CD8-positive, alpha-beta T cell (primary cell): ENCODE measurements at places on chromosomes 6 and 20.

DNA sequence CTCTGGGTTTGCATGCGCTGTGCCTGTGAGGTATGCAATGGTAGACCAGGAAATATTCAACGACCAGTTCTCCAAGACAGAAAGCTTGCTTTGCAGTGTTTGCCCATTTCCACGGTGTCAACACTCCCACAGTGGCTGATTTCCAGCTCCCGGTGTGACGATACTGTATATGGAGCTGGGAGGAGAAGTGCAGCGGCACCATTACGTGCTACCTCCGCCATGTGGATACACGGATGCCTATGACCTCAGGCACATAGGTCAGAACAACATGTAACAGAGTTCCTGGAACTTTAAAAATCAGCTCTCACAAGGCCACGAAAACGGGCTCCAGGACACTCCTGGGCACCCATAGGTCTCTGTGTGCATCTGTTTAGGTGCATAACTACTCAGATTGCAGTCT is 51.1 kb downstream of the NFATC2 start:
- DNase-seq: no peak

- peak; percentile 60 for DNase-seq
Measured at GRCh38 chr20:2172305-2173175, 70.9 kb downstream of the STK35 start.

GRCh38 chr20:46401478-46401860 is 4.9 kb downstream of the ELMO2 start:
- no peak for DNase-seq

DNA sequence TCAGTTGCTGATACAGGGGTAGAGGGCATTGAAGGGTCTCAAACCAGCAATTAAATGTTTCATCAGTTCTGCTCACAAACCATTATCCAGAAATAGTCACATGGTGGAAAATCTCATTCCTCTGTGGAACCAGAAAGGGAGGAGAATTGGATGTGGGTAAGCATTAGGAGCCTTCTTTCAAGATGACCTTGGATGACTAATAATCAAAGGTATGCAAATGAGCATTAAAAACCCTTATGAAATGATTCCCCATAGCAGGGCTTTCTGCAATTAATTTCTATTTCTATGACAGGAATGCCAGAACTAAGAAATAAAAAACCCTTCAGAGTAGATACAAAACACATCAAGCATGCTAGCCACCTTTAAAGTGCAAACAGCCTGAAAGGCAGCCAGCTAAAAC is 37.4 kb upstream of the HCRTR2 start:
- DNase-seq: no peak

DNA sequence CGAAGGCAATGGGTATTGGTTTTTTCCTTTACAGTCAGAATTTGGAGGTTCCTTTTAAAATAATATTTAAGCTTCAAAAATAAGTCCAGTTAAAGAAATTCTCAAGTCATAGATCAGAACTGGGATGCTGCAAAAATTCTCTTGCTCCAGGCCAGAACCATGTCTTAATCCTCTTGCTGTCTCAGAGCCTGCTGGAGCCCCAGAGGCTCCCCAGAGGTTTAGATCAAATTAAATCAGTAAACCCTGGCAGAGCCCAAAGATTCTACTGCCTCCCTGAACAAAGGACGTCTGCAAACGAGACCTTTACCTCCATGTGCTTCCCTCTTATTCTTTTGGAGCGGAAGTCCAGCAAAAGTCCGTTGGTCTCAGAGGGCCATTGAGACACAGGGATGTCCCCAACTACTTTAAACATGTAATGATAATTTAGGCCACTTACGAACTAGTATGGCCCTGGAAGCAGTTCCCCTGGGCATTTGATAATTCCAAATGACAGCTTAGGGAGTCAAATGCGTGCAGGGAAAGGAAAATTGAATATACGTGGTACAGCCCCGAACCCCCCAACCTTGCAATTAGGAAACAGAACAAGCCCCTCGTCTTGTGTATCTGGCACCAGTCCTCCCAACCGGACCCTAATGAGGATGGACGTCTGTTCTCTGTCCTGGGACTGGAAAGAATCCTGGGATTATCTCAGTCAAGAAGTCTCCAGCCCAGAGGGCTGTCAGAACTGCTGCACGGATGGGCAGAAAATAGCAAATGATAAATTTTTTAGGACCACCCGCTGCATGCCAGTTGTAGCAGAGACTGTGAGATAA is 31.5 kb downstream of the SULF2 start:
- no peak for DNase-seq

GRCh38 chr6:98454809-98455322 is 379.5 kb upstream of the POU3F2 start:
- no peak for DNase-seq

DNA sequence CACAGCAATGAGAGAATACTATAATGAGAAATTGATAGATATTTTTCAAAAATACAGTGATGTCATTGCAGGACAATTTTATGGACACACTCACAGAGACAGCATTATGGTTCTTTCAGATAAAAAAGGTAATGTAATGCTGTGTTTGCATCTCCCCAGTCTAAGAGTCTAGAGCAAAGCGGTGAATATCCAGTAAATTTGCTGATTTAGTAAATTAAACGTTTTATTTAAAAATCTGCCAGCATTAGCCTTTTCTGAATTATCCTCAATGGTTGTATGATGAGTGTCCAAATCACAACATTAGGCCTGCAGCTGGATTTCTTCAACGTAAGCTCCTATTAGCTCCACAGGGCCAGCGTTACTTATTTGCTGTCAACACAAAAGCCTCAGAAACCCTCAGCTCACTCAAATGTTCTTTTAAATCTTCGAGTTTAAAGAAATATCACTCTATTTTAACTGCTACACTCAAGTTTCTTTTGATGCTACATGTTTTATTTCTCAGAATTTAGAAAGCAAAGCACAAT is 16.0 kb downstream of the SMPDL3A start:
- DNase-seq: no peak

- DNase-seq: peak; percentile 42
Measured at GRCh38 chr6:144360401-144360800, 75.3 kb downstream of the UTRN start.

- peak; percentile 25 for DNase-seq
Measured at GRCh38 chr6:107061125-107062020, 33.4 kb downstream of the MTRES1 start.

DNA sequence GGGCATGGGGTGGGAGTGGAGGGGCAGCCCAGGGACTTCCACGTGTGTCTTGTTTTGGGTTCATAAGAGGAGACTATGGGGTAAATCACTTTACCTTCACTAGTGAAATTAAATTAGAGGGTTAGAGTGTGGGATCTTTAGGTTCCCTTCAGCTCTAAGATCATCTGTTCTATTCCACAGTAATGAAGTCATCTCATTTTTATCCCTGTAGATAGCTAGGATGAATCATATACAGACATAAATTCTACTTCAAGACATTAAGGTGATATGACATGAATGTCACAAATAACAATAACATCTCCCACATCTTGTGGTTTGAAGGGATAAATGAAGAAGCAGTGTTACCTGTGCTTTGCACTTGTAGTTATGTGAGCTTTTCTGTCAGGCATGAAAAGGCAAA is 83.8 kb downstream of the ELOVL4 start:
- no peak for DNase-seq

DNA sequence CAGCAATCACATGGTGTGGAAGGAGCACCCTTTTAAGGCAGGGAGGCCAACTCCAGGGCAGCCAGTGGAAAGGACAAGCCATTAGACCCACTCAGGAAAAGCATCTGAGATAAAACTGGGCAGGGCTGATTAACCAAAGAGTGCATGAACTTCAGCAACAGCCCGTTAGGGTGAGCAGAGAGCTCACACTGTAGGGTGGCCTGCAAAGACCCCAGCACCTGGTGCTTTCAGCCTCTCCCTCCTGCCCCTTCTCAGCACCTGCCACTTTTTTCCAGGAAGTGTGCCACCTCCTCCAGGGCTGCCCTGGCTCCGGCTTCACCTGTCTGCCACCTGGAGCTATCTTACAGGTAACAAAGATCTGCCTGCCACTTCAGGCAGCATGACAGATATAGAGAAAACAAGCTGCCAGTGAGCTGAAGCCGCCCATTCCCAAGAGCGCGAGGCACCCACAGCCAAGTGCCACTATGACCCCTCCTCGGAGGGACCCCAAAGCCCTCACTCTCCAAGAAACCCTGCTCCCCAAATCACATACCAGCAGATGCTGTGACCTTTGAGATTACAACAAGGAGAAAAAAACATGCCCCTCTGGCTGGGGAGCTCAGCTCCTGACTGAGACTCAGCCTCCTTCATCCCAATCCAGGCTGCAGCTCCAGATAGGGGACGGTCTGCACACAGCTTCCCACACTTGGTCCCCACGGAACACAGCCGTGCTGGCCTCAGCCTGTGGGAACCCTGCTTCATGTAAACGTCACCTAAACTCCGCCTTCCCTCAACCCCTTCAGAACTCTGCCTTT is 71.2 kb downstream of the ABHD12 start:
- no peak for DNase-seq

DNA sequence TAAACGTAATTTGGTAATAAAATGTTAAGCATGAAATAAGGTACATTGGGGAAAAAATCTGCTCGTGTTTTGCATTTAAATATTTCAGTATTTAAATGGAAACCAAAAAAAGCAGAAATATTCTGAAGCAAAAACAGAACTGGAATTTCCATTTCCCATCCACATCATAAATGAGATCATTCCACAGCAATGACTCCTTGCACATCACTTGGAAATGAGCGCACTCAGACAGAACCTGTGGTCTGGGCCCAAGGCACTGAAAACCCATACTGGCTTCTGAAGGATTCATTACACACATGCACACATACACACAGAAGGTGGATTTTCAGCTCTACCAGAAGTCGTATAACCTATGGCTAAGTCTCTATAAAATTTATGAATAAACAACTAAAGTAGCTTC is 174.8 kb downstream of the IBTK start:
- no peak for DNase-seq

GRCh38 chr6:128511506-128511905 is 8.9 kb downstream of the PTPRK start:
- no peak for DNase-seq

DNA sequence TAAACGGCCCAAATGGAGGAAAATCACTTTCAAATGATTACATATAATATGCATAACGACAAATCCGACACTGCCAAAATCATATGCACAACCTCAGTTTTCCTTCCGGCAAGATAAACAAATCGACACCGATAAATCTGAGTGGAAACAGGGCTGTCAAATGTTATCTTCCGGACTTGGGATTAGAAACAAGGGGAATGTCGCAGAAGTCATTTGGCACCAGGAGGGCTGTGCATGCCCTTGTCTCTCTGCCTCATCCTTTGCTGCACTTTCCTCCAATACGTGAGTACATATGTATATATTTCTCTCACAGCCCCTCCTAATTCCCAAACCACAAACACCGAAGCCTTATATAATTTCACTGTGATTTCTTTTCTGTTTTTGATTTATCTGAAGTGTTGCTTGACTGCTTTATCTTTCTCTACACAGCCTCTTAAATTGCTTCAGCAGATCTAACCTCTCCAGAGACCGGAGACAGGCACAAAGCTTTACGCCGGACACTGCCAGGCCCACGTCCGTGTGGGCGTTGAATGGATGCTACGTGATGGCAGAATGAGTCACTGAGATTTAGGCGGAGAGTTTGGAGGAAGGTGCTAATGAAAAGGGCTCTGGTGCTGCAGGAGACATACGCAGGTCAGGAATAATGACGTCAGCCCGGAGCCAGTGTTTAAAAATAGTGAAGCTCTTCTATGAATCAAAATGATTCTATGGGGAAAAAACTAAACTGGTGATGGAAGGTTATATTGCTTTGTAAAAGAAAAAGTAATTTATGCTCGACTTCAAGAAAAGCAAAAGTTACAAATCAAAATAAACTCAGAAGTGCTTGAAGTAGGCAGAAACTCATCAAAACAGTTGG is 21.0 kb upstream of the PRELID3B start:
- DNase-seq: no peak

DNA sequence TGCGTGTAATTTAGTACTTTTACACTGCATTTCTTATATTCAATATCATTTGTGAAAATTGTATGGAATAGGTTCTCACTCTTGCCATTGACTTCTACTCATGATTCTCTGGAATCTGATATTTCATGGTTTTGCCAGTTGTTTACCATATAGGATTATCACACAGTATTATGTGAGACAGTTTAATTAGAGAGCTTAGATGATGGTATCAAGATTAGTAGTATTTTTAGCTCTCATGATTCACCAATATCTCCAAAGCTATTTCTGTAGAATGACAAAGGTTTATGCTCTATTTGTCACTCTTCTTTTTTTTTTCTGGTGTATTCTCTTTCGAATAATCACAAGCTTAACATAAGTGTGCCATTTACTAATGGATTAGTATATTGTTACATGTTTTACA is 45.9 kb downstream of the EPHA7 start:
- DNase-seq: no peak

DNA sequence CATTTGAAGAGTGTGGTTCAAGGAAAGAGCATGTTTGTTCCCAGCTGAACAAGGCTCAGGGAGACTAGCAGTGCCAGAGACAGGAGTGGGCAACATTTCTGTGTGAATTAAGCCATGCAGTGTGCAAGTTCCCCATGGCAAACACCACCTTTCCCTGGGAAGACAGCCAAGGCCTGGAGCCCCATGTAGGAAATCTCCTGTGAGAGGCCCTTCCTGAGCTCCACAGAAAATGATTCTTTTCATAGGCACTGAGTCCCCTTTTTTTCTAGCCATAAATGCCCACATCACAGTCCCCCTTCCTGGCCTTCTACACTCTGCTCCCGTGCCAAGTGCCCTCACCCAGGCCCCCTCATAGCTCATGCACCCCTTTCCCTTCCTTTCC is 11.8 kb upstream of the TRAM2 start:
- DNase-seq: no peak

DNA sequence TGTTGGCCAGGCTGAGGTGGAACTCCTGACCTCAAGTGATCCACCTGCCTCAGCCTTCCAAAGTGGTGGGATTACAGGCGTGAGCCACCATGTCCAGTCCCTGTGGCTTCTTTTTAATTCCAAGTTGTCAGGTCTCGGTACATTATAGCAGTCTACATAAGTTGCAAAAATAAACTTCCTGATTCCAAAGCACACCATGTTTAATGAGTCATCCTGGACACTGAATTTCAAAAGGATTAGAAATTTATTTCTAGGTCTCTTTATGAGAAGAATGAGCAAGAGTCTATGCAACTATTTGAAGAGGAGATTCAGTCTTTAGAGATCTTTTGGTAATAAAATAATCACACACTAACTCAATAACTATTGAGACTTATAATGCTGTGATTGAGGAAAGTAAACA is 63.9 kb upstream of the MCHR2 start:
- no peak for DNase-seq

DNA sequence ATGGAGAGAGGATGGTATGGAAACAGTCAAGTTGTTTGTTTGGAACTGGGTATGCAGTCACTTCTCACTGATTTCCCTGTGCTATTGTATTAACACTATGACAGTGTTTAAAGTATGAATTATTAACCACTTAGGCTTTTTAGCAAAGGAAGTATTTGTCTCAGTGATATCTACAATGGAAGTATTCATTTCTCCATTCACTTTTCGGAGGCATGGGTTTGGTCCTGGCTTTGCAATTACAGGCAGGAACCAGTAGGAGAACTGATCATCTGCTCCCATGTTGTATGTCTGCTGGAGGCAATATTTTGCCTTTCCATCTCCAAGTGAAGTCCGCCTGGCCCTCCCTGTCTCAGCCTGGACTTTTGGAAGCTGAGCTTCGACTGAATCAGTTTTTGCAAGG is 30.6 kb upstream of the EXOC2 start:
- DNase-seq: no peak
